Stimulated activated CD4-positive, alpha-beta T cell treated with anti-CD3 and anti-CD28 coated beads, Interleukin-1b, Interleukin-23, amount 100 ng/mL, for 48 hours (primary cell): ENCODE measurements at places on chromosomes 7 and 10.

GRCh38 chr7:1964211-1964912, 268.4 kb downstream of the MAD1L1 start:
- no peak for DNase-seq

DNA sequence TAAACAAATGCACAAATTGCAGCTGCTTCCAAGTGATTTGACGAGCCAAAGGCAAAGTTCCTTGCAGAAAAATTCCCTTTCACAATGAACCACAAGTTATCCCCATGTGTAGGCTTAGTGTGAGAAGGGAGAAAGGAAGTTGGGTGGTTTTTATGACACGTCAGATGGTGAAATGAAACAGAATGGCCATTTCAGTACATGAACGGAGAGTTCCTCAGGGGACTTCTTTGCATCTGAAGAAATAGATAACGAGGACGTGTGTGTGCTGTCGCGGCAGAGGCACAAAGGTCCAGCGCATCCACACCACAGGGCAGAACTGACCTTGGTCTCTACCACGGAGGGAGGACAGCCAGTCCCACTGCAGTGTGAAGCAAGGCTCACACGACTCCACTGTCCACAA, 135.9 kb downstream of the PAXIP1 start:
- no peak for DNase-seq

DNA sequence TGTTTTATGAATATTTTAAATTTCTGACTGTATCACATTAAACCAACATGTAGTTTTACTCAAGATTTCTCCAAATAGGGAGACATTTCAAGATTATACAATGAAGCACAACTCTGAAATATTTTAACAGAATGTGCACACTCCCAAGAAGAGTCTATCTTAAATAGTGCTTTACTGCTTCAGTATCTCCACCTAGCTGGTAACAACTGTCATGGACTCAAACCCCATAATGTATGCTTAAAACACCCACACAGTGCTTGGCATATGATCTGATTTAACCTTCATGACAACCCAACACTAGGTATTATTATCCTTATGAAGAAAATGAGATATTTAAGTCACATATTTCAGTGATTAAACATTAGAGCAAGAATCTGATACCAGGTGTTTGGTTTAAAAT, 45.9 kb downstream of the ASZ1 start:
- DNase-seq: no peak

- no peak for DNase-seq
Measured at GRCh38 chr10:30047430-30047829, 12.0 kb downstream of the JCAD start.

DNA sequence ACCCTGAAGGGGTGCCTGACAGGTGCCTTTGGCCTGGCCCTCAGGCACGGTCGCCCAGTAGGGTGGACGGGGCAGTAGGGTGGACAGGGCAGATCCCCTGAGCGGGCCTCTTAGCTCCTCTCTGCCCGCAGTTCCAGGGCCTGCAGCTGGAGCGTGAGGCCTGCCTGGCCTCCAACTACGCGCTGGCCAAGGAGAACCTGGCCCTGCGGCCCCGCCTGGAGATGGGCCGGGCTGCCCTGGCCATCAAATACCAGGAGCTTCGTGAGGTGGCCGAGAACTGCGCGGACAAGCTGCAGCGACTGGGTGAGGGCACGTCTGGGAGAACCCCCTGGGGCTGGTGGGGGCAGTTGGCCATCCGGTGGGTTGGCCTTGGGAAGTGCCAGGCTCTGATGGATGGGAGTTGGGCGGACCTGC, 1.7 kb downstream of the VPS37D start:
- no peak for DNase-seq

GRCh38 chr7:84688671-84689070, 494.1 kb upstream of the SEMA3A start:
- DNase-seq: no peak

DNA sequence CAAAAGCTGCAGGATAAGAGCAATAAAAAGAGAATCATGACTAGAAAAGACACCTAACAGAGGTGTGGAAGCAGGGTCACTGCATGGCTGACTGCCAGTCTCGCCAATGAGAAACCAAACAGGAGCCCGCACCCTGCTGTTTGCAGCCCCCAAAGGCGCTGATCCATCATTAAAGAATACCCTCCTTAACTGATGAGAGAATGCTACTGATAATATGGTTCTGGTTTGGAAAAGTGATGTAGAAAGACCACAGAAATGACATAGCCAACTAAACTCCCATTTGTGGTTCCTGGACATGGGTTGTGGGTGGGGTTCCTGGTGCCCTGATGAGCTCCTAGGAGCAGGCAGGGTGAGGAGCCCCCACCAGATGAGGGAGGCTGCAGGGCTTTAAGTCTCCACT, 207.4 kb downstream of the TNS3 start:
- DNase-seq: no peak
